Activated naive CD4-positive, alpha-beta T cell (primary cell): ENCODE measurements at places on chromosomes 7 and 10.

DNA sequence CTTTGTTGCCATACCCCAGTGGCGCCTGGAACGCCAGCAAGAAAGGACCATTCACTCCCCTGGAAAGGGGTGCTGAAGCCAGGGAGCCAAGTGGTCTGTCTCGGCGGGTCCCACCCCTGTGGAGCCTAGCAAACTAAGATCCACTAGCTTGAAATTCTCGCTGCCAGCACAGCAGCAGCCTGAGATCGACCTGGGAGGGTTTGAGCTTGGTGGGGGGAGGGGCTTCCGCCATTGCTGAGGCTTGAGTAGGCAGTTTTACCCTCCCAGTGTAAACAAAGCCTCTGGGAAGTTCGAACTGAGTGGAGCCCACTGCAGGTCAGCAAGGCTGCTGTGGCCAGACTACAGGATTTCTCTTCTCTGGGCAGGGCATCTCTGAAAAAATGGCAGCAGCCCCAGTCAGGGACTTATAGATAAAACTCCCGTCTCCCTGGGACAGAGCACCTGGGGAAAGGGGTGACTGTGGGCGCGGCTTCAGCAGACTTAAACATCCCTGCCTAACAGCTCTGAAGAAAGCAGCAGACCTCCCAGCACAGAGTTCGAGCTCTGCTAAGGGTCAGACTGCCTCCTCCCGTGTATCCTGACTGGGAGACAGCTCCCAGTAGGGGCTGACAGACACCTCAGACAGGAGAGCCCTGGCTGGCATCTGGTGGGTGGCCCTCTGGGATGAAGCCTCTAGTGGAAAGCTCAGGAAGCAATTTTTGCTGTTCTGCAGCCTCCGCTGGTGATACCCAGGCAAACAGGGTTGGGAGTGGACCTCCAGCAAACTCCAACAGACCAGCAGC is 281.1 kb upstream of the SP4 start:
- DNase-seq, result no peak

- DNase-seq, result no peak
These were observed 46.5 kb upstream of the MSMB start for GRCh38 chr10:46092524-46093081.

DNA sequence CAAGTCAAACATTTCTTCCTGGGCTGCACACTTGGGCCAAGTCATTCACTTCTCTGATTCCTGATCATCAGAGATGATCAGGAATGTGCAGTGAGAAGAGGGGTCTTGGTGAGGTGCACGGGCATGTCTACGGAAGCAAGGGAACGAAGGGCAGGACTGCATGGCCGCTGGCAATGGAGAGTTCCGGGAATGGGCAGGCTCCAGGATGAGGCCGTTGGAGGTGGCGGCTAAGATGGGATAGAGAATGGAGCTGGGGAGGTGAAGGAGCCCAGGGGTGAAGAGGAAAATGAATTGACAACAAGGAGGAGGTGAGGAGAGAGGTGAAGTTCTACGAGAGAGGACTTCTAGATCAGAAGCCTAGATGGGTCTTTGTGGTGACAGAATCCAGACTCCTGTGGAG is 260.0 kb downstream of the GRID1 start:
- no peak for DNase-seq

DNA sequence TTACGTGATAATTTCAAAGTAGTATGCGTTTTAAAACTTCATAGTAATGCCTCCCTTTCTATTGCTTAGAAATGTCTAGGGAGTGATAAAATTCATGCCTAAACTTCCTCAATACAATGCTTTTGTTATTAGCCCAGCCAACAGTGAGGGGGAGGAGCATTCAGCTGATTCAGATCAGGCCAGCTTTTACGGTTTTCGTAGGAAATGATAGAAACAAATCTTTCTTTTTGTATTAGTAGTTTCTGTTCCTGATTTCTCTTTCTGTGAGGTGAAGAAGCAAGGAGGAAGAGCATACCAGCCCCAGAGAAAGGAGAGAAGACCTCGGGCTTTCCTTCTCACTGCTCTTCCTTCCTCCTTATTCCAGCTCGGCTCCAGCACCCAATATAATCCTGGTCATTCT is 35.2 kb upstream of the ITPRID1 start:
- no peak for DNase-seq

- DNase-seq, result no peak
These were observed 988 bp upstream of the EN2 start for GRCh38 chr7:155456738-155457543.

DNA sequence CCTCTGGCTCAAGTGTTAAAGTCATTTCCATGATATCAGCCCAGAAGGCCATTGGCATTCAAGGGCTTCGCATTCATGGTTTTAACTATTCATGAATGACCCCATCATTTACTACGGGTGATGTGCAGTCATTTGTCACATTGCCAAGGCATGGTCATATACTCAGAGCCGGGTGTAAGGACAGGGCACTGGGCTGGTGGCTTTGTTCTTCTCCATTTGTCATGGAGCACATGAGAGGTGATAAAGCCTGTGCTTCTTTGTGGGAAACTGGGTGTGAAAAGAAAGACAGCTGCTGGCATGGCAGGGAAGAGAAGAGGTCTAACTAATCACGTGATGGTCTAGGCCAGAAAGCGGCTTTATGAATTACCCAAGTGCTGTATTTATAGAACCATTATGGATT is 132.2 kb upstream of the PLXNA4 start:
- DNase-seq, result no peak

DNA sequence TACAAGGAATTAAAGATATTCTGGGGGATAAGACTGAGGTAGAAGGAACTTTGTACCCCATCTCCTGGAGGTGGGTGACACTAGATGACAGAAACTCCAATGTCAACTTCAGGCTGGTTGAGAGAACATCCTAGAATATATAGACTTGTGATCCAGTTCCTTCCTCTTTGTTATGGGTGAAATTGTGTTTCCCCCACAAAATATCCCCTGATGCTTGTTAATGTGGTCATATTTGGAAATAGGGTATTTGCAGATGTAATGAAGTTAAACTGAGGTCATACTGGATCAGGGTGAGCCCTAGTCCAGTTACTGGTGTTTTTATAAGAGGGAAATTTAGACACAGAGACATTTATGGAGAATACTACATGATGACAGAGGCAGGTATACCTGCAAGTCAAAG is 114.0 kb upstream of the NAMPT start:
- no peak for DNase-seq

GRCh38 chr7:29116361-29117200 is 29.8 kb downstream of the CPVL start:
- no peak for DNase-seq

GRCh38 chr7:25613912-25614311 is 385.6 kb upstream of the NPVF start:
- no peak for DNase-seq

DNA sequence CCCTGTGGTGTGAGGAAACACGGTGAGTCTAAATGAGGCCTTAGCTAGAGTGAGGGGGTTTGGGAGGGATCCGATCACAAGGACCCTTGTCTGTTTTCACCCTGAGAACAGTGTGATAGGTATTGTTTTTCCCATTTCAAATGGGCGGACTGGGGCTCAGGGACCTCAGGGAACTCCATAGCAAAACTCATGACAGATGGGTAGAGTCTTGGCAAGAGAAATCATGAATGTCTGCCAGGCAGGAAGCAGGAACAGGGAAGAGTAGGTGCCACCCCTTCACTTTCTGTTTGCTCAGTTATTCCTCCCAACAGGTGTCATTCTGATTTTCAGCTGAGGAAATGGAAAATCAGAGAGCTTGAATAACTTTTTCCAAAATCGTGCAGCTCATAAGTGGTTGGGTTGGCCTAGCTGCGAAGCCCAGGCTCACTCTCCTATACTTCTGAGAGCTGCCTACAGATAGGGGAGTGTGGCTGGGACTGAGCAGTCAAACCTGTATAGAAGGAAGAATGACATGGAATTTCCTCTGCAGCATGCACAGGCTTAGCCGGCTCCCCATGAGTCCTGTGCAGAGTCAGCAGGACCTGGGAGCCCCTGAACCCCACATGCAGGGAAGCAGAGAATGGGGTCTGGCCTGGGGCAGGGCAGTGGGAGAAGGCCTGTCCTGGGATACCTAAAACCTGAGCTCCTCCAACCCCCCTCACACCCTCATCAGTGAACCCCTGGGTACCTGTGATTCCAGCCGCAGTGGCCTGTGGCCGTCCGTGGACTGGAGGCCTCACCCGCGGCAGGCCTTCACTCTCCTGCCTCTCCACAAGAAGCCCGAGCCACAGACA is 17.6 kb upstream of the C10orf105 start:
- DNase-seq, result no peak

DNA sequence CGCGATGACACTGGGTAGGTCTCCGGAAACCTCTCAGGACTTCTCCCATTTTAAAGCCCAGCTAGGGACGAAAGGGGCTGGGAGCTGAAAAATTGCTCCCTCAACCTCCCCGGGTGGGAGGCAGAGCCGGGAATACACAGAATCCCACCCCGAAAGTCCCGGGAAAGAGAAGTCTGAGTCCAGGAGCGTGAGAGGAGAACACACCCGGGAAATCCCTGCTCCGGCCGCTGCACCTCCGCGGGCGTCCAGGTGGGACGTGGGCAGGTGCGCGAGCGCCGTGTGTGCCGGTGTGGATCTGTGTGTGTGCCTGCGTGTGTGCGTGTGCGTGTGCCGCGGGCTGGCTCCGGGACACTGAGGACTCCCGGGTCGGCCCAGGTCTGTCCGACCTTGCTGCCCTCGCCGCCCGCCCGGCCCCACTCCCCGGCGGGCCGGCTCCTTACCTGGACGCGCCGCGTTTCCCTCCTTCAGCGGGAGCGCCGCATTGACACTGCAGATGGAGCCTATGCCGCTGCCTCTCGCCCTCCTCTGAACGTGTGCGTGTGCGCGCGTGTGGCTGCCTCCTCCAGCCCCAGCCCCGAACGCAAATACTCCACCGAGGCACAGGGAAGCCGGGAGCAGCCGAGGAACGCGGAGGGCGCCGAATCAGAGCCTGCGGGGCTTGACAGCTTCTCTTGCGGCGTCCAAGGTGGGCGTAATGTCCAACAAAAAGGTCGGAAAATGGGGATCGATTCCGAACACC is at the start of gene PLXNA4:
TSS of gene PLXNA4 (minus strand) at position 489 of the 739 bp plus-strand sequence. CDS start 67,777 bp downstream, outside the sequence.
- no peak for DNase-seq

- no peak for DNase-seq
These were observed 217.6 kb downstream of the KCNMA1 start for GRCh38 chr10:77419979-77420378.

GRCh38 chr10:89458784-89459183 is 44.4 kb downstream of the IFIT5 start:
- no peak for DNase-seq
